Hypothalamus (tissue), 51 donors: ENCODE measurements at places on chromosomes 12 and 14.

DNA sequence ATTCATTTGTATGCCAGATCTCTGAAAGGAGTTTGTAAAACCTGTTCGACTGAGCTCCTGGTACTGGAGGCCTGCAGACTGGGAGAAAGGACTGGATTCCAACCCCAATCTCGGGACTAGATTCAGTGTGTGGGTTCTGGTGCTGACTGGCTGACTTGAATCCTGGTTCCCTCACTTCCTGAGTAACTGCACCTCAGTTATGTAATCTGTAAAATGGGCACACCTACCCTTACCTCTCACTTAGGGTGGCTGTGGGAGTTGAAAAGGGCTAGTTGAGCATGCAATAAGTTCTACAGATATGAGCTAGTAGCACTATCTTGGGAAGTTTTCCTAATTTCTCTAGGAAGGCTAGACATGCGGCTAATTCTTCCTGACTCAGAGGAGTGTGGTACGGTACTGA lies 621.3 kb upstream of the TBX3 start:
- no peak for DNase-seq

GRCh38 chr14:71905031-71905430 lies 27.2 kb upstream of the RGS6 start:
- DNase-seq = no peak

GRCh38 chr12:109737631-109738030 lies 24.0 kb downstream of the FAM222A start:
- no peak for DNase-seq

- no peak for DNase-seq
These were observed 489.8 kb downstream of the EGLN3 start for GRCh38 chr14:33461036-33461435.

DNA sequence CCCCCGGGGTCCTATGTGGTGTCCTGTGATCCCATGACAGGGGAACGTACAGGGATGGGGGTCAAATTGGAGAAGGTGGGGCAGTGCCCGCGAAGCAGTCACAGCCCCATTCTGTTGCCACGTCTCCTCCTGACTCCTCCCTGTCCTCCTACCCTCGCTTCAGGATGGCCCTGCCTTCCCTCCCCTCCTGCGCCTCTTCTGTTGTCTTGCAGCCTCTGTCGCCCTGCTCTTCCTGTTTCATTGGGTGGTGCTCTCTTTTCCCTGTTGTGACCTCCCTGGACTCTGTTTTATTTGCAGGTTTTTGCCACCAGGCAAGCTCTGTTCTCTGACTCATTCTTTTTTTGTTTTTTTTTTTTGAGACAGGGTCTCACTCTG lies 18.7 kb downstream of the CABP1 start:
- no peak for DNase-seq

DNA sequence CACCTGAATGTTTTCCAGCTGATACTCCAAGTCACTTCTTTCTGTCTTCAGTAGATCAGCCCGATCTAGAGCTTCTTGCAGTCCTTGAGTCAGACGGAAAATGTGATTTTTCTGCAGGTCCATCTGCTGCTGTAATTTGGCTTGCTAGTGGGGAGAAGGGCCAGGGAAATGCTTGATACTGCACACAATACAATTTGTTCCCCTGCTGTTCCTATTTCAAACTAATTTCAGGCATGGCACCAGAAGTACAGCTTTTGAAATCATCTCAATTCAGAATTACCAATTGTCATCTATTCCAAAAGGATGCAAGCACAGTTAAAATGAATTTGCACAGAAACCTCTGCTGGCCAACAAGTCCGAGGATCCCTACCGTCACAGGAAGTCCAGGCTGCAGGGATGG lies 53.4 kb downstream of the PRKAB1 start:
- DNase-seq = no peak

- DNase-seq = no peak
These were observed 23.2 kb downstream of the RAP1B start for GRCh38 chr12:68633614-68634558.

DNA sequence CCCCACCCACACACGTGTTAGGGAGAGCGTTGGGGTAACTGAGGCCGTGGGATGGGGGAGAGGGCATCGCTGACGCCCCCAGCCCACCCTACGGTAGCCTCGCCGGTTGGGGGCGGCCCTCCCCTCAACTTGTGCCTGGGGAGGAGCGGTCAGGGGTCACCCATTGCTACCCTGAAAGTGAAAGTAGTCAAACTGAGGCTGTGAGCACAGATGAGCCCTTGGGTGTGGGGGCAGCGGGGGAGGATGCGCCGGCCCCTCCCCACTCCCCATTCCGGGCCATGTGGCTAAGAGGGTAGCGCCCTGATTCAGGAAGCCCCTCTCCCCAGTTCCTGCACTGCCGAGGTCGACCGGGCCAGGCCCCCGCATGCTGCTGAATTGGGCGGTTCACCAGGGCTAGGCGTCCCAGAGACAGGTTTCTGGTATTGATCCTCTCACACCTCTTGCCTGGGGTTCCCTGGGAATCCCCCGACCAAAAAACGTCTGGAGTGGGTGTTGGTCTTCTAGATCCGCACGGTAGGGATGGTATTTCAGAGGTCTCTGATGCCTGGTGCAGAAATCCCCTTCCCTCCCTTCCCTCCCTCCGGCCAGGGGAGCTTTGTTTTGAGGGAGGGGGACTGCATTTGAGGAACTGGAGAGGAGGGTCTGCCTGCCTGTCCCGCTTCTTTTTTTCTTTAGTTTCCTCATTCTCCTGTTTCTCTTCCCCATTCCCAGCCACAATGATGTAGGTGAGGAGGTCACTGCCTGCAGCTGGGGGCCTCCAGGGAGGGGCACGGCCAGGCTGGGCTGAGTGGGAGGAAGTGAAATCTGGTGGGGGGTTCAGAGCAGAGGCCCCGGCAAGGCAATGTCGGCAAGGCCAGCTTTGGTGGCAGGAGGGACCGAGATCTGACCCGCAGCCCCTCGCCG lies 1.0 kb downstream of the SH2B3 start:
- peak; percentile 15 for DNase-seq

- DNase-seq = no peak
These were observed 17.1 kb downstream of the PDZRN4 start for GRCh38 chr12:41205070-41205709.

DNA sequence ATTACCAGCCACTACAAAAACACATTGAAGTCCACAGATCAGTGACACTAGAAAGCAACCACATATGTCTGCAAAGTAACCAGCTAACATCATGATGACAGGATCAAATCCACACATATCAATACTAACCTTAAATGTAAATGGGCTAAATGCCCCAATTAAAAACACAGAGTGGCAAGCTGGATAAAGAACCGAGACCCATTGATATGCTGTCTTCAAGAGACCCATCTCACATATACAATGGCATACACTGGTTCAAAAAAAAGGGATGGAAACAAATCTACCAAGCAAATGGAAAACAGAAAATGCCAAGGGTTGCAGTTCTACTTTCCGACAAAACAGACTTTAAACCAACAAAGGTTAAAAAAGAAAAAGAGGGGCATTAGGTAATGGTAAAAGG lies 307.7 kb downstream of the GPHN start:
- no peak for DNase-seq

DNA sequence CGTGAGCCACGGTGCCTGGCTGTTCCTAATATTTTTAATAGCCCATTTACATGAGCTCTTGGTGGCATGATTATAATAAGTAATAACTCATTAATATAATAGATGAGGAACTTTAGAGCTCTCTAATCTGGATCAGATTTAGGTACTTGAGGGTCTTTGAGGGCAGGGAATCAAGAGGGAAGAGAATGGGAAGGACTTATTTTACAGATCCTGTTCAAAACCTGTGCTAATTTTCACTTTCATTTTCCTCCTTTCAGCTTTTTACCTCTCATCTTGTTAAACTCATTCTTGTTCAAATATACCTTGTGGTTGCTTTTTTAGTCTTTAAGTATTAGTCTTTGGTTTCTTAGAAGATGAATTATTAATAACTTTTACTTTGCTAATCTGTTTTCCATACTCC lies 5.6 kb downstream of the NECAP1 start:
- no peak for DNase-seq

GRCh38 chr12:117282490-117282889 lies 78.9 kb downstream of the NOS1 start:
- no peak for DNase-seq

GRCh38 chr14:54570047-54570446 lies 3.1 kb downstream of the SAMD4A start:
- DNase-seq = no peak

DNA sequence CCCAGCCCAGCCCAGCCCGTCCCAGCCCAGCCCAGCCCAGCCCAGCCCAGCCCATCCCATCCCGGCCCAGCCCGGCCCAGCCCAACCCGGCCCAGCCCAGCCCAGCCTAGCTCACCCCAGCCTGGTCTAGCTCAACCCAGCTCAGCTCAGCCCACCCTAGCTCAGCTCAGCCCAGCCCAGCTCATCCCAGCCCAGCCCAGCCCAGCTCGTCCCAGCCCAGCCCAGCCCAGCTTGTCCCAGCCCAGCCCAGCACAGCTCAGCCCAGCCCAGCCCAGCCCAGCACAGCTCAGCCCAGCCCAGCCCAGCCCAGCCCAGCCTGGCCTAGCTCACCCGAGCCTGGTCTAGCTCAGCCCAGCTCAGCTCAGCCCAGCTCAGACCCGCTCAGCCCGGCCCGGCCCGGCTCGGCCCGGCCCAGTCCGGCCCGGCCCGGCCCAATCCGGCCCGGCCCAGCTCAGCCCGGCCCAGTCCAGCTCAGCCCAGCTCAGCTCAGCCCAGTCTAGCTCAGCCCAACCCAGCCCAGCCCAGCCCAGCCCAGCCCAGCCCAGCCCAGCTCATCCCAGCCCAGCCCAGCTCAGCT lies 184.7 kb downstream of the TMEM121 start:
- no peak for DNase-seq

DNA sequence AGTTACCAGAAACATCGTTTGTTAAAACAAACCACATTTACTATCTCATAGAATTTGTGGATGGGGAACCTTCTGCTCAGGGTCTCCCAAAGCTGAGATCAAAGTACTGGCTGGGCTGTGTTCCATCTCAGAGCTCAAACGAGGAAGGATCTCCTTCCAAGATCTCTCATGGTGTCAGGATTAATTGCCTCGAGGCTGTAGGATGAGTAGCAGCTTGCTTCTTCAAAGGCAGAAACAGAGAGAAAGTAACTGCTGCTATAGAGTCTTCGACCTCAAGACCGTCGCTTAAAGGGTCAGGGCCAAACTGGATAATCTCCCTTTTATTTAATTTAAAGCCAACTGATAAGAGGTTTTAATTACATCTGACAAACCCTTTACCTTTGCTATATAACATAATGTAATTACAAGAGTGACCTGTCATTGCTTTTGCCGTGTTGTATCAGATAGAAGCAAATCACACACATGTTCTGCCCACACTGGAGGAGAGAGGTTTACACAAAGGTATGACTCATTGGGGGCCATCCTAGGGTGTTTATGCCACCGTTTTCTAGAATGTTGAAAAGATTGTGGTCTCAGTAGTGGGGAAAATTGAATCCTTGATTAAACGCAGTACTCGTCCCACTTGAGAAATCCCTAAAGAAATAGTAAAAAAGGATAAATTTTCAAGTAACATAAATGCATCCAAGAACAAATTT lies 868.8 kb upstream of the TMEM132C start:
- no peak for DNase-seq

DNA sequence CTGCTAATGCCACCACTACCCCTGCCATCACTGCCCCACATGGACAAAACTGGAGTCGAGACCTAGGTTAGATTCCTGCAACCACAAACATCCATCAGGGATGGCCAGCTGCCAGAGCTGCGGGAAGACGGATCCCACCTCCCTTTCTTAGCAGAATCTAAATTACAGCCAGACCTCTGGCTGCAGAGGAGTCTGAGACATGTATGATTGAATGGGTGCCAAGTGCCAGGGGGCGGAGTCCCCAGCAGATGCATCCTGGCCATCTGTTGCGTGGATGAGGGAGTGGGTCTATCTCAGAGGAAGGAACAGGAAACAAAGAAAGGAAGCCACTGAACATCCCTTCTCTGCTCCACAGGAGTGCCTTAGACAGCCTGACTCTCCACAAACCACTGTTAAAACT lies 7.1 kb upstream of the OAS2 start:
- no peak for DNase-seq

DNA sequence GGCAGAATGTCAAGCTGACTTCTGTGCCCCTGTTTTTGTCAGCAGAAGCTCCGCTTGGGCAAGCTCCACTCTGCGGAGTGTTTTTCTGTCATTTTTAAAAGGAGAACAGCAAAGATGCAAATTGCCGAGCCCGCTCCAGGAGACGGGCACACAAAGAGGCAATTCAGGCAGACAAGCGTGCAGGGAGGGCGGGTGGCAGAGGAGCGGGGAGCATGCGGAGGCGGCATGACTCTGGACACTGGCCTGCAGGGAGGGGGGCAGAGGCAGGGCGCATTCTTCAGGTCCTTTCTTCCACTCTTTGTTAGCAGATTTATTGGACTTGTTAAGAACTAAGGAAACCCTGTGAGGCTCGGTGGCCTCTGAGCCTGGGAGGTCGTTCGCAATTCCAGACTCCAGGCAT lies 187.3 kb upstream of the RMST start:
- peak; percentile 64 for DNase-seq

DNA sequence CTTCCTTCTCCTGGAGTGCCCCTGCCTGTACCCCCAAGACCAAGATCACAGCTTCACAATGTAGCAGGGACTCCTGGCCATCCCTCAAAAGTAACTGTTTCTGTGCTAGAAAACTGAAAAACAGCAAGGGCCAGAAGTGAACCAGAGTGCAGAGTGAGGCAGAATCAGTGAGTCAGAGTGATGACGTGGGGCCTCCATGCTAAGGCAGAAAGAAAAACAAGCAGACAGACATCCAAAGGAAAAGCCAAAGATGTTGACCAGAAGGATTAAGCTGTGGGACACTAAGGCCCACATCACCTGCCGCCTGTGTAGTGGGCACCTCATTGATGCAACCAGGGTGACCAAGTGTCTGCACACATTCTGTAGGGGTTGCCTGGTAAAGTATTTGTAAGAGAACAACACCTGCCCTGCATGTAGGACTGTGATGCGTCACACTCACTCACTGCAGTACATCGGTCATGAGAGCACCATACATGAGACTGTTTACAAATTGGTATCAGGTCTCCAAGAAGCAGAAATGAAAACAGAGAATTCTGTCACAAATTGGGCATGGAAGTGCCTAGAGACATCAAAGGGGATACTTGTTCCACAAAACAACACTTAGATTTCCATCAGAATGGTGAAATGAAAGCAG lies 51.2 kb downstream of the ARMH4 start:
- no peak for DNase-seq

- no peak for DNase-seq
These were observed 14.3 kb upstream of the CHURC1 start for GRCh38 chr14:64899958-64900357.

DNA sequence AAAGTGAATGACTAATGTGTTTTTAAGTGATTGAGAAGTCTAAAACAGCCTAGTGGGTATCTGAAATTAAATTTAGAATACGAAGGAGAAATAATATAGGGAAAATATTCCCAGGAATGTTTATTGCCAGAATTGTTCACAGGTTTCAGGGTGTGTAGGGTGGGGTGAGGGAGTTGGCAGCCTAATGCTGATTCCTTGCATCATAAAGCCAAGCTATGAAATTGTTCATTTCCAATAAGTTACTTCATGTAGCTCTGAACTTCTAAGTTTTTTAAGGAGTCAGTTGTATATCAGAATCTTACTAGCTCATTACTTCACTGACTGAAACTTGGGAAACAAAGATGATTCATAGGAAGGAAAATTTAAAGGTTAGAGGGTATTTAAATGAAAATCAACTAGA lies 56.4 kb downstream of the RAB35 start:
- DNase-seq = no peak
